ENCODE measurements at places on chromosomes 12 and 14.

DNA sequence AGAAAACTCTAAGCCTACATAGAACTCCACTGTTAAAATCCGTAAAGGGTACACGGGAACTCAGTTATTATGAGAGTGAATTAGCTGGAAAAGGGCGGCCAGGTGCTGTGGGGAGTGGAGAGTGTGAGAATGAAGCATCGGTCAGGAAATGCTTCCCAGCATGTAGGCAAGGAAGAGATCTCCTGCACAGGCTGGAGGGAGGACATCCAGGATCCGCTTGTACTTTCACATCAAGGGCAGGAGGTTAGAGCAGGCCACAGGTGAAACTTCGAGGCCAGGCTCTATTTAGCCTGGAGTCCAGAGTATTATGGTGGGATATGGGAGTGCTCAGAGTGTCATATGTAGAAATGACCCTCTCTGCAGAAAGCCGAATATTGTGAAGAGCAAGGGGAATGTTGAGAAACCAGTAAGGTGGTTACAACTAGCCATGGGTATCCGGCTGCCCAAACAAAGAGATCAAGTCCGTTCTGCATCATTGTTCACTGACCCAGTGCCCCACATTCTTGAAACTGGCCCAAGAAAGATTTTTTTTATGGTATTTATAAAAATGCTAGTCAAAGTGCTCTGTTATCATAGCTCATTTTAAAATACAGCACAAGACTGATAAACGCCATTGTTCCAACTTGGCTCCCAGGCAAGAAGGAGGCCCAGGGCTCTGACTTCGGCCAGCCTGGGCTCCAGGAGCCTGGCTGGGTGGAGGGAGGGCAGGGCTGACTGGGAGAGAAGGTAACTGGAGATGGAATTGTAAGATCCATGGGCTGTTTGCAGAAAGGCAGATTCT, 79.4 kb upstream of the HIF1A start:
- DNase-seq: no peak

DNA sequence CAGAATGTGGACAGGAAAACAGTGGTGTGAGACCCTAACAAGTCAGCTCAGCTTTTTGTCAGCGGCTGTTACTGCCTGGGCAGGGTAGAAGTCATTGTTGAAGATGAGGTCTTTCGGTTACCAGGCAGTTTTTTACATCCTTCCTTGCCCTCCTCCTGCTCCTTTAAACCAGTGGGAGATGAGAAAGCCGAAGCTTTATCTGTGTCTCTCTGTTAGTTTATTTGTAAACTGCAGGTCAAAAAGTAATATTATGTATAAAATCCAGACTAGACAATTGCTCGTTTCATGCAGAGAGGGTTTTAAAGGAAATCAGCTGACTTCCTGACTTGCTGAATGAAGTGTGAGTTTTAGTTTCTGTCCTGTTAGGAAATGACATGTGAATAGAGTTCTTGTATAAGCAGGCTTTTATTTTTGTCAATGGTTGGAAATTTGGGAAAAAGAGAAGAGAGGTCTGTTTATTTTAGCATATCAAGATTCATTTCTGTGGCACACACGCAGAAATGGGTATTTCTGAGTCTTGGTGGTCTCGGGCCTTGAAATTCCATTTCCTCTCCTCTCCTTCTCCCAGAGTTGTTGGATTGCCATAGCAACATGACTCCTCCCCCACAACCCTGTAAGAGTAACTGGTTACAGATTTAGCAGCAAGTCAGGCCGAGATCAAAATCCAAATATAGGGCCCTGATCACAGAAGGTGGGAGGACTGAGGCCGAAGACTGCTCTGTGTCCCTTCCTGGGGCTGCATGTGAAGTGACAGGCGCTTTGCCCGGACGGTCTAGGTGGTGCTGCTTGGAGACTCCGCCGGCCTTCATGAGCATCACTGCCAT, 60.8 kb downstream of the SAMD4A start:
- DNase-seq: peak; percentile 51

GRCh38 chr14:19743256-19743655, at the start of gene OR4Q3:
Gene OR4Q3 (plus strand): TSS chr14:19743571.
- no peak for DNase-seq

DNA sequence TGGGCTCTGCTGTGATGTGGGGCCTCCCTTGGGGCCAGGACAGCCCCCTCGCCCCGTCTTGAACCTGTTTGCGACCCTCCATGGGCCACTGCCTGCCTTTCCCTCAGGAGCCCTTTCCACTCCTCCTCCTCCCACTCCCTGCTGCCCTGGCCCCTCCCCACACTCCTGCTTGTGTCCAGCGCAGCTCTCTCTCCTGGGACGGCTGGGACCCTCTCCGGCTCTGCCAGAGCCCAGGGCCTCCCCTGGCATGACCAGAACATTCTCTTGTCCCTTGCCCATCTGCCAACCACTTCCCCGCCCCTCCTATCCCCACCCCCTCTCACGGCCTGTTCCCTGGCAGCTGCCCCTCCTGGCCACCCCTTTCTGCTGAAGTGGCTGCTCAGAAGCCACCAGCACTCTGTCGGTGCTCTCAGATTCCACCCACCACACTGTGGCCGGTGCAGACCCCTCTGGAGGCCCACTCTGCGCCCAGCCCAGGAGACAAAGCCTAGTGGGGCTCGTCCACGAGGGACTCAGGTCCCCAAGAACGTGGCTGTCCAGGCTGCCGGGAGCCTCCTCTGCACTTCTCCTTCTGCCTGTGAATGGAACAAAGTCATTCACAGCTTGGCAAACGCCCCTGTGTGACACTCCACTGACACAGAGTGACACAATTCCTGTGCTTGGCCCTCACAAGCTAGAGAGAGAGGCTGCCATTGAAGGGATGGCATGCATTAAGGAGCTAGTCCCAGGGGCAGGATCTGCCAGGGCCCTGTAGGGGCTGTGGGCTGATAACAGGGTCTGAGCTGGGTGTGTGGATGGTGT, 1.4 kb downstream of the ASPG start:
- DNase-seq: no peak

GRCh38 chr12:25977047-25977446, 18.6 kb downstream of the RASSF8 start:
- no peak for DNase-seq

DNA sequence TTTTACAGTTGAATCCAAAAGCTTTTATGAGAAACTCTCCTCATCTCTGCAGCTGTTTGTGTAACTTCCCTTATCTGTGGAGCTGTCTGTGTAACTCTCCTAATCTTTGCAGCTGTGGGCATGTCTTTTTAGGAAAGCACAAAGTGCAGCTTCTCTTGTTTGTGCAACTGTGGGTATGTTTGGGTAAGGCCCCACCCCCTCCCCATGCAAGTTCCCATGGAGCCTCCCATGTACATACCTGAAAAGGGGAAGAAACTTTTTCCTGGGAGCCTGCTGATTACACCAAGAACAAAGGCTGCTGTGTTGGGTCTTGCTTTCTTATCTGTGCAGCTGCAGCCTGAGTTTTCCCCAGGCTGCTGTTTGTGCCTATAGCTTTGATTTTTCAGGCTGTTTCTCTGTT, 42.7 kb upstream of the CDKN3 start:
- no peak for DNase-seq

DNA sequence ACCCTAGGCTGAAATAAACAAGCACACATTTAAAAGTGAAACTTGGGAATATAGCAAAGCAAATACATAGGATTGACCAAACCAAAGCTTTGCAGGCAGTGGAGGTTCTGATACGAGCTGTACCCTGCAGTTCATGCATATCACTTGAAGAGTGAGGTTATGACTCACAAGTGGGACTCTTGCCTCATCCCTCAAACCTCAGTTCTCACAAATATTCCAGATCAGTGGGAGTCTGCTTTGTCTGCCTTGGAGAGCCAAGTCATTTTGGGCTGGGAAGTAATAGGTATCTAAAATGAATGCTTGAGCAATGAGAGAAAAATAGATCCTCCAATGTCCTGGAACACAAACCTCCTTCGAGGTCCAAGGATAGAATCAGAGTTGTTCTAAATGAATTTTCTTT, 116.4 kb downstream of the LRIG3 start:
- DNase-seq: no peak

DNA sequence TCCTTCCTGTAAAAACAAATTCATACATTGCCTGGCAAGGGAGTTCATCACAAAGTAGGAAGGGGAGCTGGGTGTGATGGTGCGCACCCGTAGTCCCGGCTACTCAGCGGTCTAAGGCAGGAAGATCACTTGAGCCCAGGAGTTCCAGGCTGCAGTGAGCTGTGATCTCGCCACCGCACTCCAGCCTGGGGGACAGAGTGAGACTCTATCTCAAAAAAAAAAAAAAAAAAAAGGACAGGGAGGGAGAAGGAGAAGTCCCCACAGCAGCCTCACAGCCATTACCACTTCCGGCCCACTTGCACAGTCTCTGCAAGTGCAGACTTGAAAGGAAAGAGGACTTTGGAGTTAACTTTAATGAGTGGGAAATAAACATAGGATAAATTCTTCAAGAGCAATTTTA, 121.0 kb downstream of the FBXL14 start:
- peak; percentile 32 for DNase-seq

DNA sequence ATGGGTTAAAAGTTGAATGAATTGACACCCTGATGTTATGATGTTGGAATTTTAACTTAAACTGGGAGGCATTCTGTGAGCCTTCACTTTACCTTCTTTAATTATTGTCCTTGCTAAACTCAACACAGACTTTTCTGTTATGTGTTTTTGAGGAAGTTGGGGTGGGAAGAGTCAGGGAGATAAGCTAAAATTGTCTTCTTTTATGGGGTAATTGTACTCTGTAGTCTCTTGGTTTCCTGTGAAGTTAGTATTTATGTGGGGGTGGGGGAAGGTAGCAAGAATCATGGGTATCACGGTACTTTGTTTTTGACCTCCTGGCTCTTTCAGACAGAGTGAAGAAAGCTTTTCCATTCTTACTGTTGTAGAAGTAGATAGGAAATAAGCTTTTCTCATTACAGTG, 32.9 kb downstream of the RAB21 start:
- DNase-seq: peak; percentile 51

DNA sequence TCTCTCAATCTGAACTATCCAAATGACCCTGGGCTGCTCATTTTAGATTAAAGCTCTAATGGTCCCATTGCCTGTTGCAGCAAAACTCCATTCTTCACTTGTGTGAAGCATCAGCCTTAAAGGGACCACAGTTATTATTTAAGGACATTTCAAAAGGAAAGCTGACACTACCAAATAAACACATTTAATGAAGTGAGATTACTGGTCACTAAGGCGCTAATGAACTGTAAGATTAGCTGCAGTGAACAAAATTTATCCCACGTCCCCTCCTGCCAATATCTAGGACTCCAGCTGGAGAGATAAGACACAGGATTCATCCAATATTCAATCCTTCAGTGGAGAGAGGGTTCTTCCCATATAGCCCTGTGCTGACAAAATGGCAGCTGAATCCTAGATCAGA, 1029.2 kb upstream of the SEL1L start:
- no peak for DNase-seq

DNA sequence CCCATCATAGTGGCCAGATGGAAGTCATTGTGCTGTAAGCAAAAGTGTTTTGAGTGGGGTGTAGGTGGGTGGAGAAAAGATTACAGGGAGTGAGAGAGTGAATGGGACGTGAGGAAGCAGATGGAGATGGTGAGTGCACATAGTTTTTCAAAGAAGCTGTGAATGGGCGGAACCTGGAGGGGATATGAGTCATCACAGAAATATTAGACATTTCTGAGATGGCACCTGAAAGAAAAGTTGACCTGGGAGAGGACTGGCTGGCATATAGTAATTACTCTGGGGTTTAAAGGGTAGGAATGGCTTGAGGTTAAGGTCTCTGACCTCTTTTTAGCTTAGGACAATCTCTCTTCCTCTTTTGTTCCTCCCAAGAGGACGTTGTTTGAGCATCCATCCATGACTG, 50.5 kb downstream of the ANO4 start:
- DNase-seq: no peak

DNA sequence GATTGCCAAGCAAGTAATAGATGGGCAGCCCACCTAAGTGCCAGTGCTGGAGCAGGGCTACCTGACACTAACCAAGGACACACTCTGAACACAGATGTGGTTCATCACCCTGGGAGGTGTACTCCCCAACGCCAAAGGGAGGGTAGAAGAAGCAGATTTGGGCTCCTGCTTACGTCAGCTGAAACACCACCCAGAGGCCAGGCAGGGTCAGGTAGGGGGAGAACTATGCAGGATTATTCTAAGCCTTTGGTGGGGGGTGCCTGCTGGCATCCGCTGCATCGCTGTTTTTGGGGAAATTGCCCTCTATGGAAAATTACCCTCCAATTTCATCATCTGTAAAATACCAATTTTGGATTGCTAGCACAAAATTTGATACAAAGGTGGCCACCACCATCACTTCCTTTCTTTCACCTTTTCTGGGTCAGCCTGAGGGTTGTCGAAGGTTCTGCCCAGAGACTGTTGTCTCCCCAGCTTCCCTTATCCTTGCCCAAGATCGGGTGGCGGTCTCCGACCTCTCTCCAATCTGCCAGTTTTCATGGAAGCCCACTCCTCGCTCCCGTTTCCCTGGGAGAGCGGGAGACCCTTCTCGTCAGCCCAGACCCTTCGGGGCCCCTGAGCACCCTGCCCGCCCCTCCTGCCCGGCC, 535 bp downstream of the BIN2 start:
- DNase-seq: no peak

Data from KG1 (cell line).